ENCODE measurements at places on chromosomes 5 and 9.

DNA sequence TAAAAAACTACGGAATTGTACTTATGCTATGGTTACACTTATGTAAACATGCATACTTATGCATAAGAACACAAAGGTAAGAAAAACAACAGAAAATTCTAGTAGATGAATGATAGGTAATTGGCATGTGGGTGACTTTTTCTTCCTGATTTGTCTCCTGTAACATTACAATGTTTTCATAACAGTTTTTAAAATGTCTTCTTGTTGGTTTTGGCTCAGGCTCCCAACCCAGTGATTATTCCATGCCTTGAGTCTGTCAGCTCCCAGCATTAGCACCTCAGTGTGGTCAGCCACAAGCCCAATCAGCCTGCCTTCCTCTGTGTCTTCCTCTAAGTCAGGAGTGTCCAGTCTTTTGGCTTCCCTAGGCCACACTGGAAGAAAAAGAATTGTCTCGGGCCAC is 7.9 kb upstream of the FOXE1 start:
- no peak for DNase-seq

- DNase-seq = no peak
Observed at GRCh38 chr5:31133488-31133887, 60.0 kb upstream of the CDH6 start.

DNA sequence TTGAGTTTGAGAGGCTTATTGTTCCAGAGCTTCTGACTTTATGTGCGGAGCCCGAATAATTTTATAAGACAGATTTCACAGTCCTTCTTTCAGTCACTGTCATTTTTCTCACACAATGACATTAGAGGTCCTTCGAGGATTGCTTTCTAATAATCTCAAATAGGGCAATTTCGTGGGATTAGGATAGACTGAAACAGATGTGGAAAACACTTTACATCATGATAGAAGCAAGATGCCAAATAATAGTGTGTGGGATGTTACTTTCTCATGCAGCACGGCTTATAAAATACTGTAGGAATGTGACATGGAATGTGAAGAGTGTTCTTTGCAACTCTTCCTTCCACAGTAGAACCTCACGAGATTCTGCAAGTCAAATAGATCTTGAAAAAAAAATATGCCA is 451.3 kb downstream of the SEMA5A start:
- DNase-seq = no peak

DNA sequence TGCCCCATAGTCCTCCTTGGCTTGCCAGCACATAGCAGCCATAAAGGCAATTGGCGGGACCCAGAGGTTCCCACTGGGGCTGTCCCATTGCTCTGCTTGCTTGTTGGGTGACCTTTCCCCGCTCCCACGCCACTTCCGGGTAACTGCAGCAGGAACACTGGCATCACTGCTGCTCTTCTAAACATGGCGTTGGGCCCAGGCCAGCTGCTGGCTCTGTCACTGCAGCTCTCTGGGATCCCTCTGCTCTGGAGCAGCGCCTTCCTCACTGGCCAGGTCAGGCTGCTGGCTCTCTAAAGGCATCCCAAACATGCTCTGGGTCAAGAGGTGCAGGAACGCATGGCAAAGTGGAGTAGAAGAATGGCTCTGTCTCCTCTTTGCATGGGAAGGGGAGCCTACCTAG is 92.9 kb downstream of the DRD1 start:
- no peak for DNase-seq

DNA sequence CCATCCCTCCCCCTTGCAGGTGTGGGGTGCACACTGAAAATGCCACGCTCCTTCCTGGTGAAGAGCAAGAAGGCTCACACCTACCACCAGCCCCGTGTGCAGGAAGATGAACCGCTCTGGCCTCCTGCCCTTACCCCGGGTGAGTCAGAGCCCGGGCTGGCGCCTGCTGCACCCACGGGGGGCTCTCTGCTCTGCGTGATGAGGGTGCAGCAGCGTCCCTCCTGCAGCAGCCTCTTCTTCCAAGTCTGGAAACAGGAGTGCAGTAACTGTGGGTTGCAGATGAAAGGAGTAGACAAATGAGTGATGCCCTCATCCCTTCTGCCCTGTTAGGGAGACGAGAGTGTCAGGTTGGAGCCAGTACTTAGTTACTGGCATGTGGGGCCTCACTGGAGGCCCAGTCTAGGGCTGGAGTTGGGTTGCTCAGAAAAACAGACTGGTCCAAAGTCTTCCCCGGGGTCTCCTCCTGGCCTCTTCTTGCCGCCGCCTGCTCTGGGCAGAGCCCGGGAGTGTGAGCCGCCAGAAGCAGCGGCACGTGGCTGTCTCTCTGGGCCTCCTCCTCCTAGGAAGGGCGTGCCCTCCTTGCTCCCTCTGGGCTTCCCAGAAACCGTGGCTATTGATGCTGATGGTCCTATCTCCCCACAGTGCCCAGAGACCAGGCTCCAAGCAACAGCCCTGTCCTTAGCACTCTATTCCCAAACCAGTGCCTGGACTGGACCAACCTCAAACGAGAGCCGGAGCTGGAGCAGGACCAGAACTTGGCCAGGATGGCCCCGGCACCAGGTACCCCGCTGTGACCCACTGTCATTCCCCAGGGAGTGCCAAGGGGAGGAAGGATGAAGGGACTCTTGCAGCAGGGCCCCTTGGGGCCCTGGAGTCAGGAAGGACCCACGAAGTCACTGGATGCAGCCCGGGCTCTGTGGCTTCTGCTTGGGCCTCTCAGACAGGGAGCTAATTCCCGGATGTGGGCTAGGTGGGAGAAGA is 8.4 kb downstream of the GFI1B start:
- DNase-seq = no peak

- no peak for DNase-seq
Observed at GRCh38 chr5:10627160-10627701, 63.4 kb downstream of the ANKRD33B start.

GRCh38 chr9:88011005-88011766 is 36.9 kb upstream of the CDK20 start:
- DNase-seq = no peak

DNA sequence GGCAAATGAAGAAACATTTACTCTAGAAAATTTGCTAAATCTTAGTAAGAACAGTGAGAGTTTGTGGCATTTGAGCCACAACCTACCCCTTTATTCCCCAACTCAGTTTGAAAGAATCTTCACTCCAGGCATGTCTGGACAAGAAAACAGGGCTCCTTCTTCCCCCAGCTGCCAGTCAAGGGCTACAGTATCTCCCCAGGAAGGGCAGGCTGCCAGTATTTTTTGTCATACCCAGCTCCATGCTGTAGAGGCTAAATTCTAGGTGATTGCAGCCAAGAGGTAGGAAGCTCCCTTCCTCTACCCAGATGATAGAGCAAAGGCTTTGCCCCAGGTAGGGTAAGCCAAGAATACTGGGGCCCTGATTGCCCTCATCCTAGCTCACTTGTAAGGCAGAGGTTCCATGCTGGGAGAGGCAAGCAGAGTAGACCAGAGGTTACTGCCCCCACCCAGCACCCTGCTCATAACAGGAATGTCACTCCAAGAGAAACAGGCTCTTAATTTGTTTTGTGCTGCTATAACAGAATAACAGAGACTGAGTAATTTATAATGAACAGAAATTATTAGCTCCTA is 20.0 kb upstream of the GRPEL2 start:
- DNase-seq = no peak

DNA sequence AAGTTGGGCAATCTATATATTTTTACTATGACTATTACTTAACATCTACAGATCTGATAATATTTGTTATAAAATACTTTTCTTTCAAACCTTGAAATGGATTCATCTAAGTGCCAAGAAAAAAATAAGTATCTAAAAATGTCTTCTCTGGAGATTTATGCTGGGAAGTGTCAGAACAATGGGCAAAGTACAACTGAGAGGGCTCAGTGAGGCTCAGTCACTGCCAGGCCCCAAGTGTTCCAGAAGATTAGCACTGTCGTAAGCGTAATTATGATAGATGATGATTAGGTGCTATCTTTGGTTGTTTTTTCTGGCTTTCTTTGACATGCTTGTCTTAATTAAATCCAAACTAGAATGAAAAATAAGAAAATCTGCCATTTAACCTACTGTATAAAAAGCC is 72.2 kb upstream of the ADAMTS19 start:
- DNase-seq = no peak

GRCh38 chr5:112338681-112339337 is 80.3 kb downstream of the EPB41L4A start:
- no peak for DNase-seq

All from CD8-positive, alpha-beta T cell (primary cell).